ENCODE measurements at places on chromosomes 12 and 14.
A peak's percentile ranks its signal among the peaks of the same experiment; 100 is the strongest.

- DNase-seq: no peak
These were observed 83.8 kb downstream of the PEBP1 start for GRCh38 chr12:118219772-118220171.

GRCh38 chr12:130116791-130117190, 45.5 kb upstream of the FZD10 start:
- DNase-seq: no peak

DNA sequence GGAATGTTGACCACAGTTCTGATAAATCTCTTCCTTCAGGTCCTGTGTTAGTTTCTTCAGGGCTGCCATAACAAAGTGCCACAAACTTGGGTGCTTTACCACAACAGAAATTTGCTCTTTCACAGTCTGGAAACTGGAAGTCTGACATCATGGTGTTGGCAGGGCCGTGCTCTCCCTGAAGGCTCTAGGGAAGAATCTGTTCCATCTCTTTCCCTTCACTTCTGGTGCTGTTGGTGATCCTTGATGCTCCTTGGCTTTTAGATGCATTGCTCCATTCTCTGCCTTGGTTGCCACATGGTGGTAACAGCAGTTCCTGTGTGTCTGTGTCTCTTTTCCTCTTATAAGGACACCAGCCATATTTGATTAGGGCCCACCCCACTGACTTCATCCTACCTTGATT, 32.2 kb downstream of the HMGA2 start:
- no peak for DNase-seq

GRCh38 chr12:124213666-124214347, 81.1 kb upstream of the RFLNA start:
- DNase-seq: no peak

GRCh38 chr12:53601296-53601847, 24.8 kb downstream of the ATF7 start:
- DNase-seq: no peak

GRCh38 chr14:80477388-80478160, 266.3 kb upstream of the DIO2 start:
- no peak for DNase-seq

GRCh38 chr14:100738269-100738691, 11.6 kb downstream of the DLK1 start:
- no peak for DNase-seq

- no peak for DNase-seq
These were observed 1.1 kb downstream of the BTBD6 start for GRCh38 chr14:105249182-105250007.

DNA sequence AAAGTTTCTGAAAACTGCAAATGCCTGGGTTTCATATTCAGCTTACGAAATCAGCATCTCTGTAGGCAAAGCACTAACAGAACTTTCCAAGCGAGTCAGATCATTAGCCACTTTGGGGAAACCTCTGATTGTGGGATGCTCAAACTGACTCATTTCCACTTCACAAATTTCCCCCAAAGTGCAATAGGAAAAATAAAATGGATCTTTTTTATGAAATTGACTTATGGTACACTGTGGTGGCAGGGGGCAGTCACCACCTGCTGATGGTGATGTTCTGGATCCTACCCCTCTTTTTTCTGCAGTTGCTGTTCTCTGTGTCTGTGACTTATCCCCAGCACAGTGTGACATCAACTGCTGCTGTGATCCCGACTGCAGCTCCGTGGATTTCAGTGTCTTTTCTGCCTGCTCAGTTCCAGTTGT, 5.6 kb downstream of the TCTN1 start:
- DNase-seq: no peak

DNA sequence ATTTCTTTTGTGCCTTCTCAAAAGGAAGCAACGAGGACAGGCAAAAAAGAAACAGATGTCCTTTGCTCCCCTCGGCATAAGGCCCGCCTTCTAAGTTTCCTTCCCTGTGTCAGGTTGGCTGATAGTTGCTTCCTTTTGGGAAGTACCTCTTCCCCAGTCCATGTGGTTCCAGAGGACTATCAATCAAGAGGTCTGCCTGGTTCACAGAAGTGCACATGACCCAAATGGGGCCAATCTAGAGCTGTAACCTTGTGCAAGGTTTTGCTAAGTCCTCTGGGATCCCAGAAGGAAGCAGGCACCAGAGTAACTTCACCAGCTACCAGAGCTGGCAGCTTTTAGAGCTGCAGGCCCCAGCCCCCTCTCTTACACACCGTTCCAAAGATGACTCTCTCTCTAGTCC, 42.6 kb downstream of the TMEM63C start:
- DNase-seq: no peak

DNA sequence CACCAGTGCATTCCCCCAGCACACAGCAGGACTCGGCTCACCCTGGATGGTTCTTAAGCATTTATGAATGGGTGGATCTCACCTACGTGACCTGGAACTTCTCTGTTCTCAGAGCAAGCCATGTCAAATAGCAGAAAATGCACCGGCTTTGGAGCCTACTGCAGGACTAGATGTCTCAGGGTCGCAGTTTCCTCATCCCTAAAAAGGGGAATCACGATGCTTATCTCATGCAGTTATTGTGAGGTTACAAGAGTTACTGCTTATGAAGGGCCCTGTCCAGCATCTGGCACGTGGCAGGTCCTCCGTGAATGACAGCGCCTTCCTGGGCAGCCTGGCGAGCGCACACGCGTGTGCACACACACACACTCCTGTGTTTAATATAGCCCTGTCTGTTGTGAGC, 128.5 kb downstream of the ETV6 start:
- no peak for DNase-seq

DNA sequence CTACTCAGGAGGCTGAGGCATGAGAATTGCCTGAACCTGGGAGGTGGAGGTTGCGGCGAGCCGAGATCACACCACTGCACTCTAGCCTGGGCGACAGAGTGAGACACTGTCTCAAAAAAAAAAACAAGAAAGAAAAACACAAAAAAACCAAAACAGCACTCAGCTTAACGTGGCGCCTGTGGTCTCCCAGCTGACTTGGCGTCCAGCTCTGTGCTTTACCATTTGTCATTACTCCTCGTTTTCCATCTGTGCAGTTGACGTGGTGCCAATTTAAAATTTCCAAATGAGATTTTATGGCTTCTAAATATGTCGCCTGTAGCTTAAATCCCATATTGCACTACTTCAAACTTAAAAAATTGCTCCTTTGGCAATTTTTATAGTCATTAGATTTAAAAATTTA, 2.0 kb downstream of the MGP start:
- DNase-seq: no peak

GRCh38 chr12:65536876-65537681, 258.6 kb downstream of the MSRB3 start:
- DNase-seq: no peak

DNA sequence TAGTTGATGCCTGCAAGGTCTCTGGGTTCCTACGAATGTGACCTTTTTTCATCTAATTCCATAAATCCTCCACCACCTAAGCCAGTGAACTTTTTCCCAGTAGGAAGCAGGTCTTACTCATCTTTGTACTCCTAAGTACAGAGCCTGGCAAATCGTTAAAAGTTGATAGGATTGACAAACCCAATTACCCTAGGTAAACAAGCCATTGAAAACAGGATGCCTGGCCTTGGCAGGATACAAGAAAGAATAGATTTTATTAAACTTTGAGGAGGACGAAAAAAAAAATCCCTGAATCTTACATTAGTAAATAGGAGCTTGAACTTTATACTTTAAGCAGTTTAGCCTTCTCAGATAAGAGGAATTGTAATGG, 5.6 kb downstream of the TBPL2 start:
- no peak for DNase-seq

DNA sequence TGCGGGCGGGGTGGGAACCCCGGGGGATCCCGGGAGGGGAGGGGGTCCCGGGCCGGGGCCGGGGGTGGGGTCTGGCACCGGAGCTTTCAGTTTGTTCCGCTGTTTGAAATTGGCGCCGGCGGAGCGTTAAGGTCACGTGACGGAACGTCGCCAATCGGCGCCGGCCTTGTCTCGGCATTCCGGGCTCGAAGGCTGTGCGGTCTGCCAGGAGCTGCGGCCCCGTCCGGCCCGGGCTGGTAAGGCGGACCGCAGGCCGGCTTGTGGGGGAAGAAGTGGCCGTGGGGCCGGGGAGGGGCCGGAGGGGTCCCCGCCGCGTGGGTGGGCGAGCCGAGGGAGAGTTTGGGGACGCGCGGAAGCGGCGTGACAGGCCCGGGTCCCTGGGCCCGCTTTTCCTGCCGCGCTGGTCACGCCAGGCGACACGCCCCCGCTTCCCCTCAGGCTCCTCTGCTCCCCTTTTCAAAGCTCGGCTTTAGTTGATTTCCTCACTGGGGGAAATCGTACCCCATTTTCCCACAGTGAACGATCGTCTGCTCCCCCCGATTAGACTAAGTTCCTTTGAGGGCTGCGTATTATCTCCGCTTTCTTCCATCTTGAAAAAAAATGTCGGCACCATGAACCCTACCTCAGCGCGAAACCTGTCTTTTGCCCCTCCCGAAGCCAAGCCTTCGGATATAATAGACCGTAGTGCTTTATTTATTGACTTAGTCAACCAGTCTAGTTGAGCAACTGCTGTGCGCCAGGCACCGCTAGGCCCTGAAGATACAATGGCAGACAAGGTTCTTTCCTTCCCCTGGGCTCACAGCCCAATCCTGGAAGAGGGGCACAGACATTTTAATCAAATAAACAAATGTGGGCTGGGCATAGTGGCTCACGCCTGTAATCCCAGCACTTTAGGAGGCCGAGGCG, at the start of the genes FOXM1 and RHNO1:
FOXM1 (minus strand) TSS at position 128 of the 906 bp plus-strand sequence. CDS start 2,696 bp downstream, outside the sequence.
RHNO1 (plus strand) TSS at position 177 of the 906 bp plus-strand sequence. CDS start 8,144 bp downstream, outside the sequence.
- DNase-seq: peak; percentile 81

- no peak for DNase-seq
These were observed 15.5 kb downstream of the TRMT5 start for GRCh38 chr14:60965402-60965801.

- no peak for DNase-seq
These were observed 42.9 kb downstream of the FLRT2 start for GRCh38 chr14:85572845-85573244.

- no peak for DNase-seq
These were observed 41.8 kb upstream of the HIF1A start for GRCh38 chr14:61653507-61653906.

DNA sequence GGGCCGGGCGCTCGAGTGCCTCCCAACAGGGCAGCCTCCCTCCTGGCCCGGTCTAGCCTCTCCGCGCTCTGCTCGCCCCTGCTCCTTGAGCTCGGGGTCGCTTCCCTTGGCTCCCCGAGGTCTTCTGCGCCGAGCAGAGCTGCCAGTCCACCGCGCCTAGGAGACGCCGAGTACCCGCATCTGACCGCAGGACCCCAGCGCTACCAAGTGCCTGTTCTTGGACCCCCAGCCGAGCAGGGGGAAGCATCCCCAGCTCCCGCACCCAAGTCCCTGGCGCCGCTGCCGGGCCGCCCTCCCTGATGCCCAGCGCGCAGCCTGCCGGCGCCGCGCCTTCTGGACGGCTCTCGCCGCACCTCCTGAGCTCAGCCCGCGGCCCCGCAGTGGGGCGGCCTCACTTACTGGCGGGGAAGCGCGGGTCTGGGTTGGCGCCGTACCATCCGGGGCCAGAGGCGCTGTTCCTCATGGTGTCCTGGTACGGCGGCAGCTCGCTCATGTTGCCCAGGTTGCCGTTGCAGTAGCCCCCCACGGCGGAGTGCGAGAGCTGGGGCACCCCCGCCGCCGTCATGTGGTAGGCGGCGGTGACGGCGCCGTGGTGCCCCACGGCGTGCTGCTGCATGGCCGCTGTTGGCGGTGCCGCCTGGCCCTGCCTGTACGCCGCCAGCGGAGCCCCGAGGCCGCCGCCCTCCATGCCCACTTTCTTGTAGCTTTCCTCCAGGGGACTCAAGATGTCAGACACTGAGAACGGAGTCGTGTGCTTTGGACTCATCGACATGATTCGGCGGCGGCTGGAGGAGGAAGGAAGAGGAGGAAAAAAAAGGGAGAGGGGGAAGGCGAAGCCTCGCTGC, 1.2 kb downstream of the NKX2-1 start:
- no peak for DNase-seq

DNA sequence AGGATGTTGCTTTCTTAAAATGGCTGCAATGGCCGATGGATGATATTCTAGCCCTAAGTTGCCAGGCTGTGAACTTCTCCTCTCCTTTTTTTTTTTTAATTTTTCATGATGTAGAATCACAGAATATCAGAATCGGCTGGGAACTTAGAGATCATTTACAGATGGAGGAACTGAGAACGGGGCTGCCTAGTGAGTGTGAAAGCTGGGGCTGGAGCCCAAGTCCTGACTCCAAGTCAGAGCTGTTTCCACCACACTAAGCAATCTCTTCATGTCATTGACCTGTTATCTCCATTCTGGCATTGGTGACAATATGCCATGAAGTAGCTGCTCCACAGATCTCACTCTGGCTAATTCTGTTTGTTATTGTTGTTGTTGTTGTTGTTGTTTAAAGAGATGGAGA, 121.7 kb downstream of the SLC38A1 start:
- DNase-seq: no peak

DNA sequence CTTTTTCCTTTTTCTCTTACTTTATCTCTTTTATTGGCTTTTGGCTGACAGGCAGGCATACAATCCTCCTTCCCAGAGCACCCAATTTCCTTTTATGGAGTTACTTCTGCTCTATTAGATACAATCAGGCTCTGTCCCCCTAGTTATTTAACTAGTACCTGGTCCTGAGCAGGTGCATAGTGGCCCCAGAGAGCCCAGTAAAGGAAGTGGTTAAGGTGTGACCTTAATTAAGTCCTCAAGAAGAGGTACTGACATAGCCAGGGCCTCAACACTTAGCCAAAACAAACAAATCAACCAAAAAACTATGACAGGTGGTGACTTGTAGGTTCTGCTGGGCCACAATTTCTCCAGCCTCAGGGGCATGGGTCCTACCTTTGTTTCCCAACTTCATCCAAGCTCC, 82.9 kb downstream of the CCDC60 start:
- no peak for DNase-seq

- DNase-seq: no peak
These were observed 178.0 kb upstream of the CAND1 start for GRCh38 chr12:67091204-67091603.

- DNase-seq: no peak
These were observed 199.9 kb upstream of the FOXN3 start for GRCh38 chr14:89616852-89617341.

- DNase-seq: no peak
These were observed 10.9 kb downstream of the RNF212B start for GRCh38 chr14:23248601-23249000.

DNA sequence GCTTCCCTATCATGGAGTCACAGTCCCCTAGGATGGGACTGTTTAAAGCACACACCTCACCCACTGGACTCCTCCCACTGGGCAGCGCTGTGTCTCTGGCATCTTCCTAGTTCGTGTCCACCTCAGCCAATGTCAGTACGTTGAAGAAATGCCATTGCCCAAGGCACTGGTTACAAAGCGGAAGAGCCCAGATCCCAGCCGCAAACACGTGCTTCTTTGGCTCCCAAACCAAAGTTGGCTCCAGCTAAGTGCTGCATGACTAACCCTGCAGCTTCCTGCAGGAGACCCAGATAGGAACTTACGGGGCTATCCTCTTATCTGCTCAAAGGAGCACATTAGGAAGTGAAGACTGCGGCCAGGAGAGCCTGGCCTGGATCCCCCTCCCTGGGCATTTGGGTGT, 9.3 kb downstream of the SYNE3 start:
- no peak for DNase-seq

DNA sequence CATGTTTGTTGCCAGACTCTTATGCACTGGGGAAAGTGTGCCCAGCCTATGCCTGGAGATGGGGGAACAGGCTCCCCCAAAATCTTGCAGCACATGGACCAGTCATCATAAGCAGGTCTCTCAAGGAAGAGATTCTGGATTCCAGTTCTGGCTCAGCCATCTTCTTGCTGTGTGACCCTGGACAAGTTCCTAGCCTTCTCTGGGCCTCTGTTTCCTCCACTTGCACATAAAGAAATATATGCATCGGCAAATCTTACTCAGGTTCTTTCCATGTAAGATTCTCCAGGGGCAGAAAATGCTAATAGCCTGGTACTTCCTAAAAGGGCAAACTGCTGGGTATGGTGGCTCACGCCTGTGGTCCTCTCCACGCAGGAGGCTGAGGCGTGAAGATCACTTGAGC, 7.2 kb downstream of the OAS3 start:
- DNase-seq: no peak
